ENCODE measurements at places on chromosomes 3 and 15. TPM values are rescaled to one million over a fixed set of nuclear protein-coding genes. Genes with fewer than 3 reads are reported as not detected.

Gene RNF123
- total RNA-seq = 42.0 TPM

GRCh38 chr3:121574449-121574848 lies 6.7 kb downstream of the ARGFX start:
- H3K4me3 ChIP-seq = no peak overlapping the region
- no peaks in the 10 kb centered on the region for H3K27me3 ChIP-seq
- H3K27ac ChIP-seq = no peak overlapping the region
- no peaks in the 10 kb centered on the region for H3K4me1 ChIP-seq
- no peak for DNase-seq
- no peaks in the 10 kb centered on the region for H3K36me3 ChIP-seq

Gene RLBP1
- total RNA-seq = not detected

DNA sequence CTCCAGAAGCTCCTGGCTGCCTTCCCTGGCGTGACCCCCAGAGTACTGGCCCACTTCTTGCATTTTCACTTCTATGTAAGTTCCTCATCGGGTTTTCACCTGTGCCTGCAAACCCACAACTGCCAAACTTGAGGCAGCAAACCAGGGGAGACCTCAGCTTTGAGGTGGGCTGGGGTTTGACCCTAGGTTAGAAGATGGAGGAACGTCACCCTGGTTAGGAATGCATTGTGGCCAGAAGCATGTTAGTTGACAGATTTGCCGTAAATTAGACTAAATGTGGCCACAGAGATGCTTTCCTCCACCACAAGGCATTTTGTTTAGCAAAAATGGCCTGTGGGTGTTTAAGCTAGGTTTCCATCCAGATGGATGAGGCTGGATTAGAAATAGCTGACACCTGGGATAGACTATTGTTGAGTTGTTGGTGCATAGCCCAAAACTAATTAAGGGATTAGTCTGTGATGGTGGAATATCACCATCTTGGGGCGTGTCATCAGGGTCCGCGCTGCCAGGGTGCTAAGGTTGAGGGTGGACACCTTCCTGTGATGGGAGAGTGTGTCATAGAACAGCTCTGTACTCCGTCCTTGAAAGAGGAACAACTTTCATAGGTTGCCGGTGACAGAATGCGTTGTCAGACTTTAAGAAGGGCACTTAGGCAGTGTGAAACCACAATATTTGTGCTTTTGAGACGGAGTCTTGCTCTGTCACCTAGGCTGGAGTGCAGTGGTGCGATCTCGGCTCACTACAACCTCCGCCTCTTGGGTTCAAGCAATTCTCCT lies 3.6 kb downstream of the NISCH start:
- H3K36me3 ChIP-seq = peaks cover 43% of the 10 kb centered on the region
- DNase-seq = no peak
- no peak overlapping the region for H3K4me3 ChIP-seq
- peaks cover 27% of the 10 kb centered on the region for H3K4me1 ChIP-seq
- H3K27me3 ChIP-seq = no peaks in the 10 kb centered on the region

- H3K4me1 ChIP-seq = peaks cover 3% of the 10 kb centered on the region
- H3K27ac ChIP-seq = peak overlapping the region; percentile 53
- peaks cover 20% of the 10 kb centered on the region for H3K27me3 ChIP-seq
- H3K36me3 ChIP-seq = no peaks in the 10 kb centered on the region
- peak overlapping the region; percentile 62 for H3K4me3 ChIP-seq
- DNase-seq = peak; percentile 80
These were observed 133.3 kb downstream of the TBC1D2B start for GRCh38 chr15:77944002-77944867.

DNA sequence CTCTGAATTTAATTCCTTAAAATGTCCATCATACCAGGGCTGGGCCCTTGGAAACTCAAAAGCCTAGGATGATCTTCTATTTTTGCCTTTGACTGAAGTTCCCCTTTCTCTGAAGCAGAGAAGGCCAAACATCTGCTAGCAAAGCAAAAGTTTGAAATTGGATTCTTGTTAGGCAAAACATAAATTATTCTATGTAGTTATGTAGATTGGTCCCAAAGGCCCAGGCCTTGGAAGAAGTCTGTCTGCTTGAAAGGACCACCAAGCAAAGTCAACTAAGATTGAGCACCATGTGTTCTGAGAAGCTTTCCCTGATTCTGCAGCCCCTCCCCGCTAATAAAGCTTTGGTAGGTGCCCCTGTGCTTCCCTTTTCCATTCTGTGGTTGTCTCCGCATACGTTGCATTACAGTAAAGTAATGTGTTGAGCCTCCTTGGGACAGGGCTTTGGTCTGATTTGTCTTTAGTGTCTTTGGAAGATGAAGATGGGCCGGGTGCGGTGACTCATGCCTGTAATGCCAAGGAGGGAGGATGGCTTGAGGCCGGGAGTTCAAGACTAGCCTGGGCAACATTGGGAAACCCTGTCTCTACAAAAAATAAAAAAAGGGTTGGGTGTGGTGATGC lies 56.4 kb downstream of the RPL39L start:
- no peak overlapping the region for H3K4me3 ChIP-seq
- DNase-seq = peak; percentile 51
- peaks cover 14% of the 10 kb centered on the region for H3K36me3 ChIP-seq
- peaks cover 6% of the 10 kb centered on the region for H3K4me1 ChIP-seq
- H3K27me3 ChIP-seq = no peaks in the 10 kb centered on the region

All from activated CD4-positive, alpha-beta T cell treated with anti-CD3 and anti-CD28 coated beads, Interleukin-2, amount 10 ng/mL, durations not matched to agents 24 days and 14 days (primary cell).